AG09319 (cell line): ENCODE measurements at places on chromosomes 4 and X.

- DNase-seq: peak; percentile 12
These were observed 46.0 kb upstream of the TMPRSS11F start for GRCh38 chr4:68175562-68176155.

- DNase-seq: no peak
These were observed 4.5 kb upstream of the ANXA5 start for GRCh38 chr4:121701263-121701662.

DNA sequence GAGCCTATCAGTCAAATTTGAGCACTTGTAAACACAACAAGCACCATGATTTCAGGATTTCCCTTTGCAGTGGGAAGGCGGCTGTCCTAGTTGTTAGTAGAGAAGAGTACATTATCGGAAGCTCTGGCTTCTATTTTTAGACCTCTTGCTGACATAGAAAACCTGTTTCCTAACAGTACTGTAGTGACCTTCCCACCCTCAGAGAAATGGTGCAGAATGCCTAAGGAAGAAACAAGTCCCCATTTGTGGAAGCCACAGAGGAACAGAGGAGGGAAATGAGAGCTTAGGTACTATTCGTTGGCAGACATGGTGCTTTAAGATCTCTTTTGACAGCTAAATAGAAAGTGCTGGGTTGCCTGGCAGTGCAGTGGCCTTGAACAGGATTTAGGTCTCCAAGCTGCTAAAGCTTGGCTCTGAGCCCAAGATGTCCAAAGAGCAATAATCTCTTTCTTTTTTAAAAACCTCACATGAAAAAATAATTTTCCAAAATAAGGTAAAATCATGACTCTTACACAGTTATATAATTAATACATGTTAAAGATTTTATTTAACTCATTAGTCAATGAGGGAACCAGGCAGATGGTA is 24.9 kb downstream of the GLRA2 start:
- no peak for DNase-seq

DNA sequence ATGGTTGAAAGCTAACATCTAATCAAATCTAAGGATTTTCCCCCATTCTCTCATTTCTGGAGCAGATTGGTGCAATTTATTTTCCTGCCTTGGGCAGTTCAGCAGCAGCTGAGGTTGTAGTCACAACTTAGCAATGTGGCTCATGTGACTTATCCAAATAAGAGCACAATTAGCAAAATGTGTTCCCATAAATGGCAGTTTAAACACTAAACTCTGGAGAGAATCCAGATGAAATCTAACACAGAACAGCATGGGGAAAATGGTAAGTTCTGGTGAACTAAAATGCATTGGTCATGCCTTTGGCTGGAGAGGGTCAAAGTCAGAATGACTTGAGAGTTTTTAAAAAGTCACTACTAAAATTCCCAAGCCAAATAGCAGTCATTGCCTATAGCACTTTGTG is 422.6 kb upstream of the DIPK2B start:
- DNase-seq: peak; percentile 92

DNA sequence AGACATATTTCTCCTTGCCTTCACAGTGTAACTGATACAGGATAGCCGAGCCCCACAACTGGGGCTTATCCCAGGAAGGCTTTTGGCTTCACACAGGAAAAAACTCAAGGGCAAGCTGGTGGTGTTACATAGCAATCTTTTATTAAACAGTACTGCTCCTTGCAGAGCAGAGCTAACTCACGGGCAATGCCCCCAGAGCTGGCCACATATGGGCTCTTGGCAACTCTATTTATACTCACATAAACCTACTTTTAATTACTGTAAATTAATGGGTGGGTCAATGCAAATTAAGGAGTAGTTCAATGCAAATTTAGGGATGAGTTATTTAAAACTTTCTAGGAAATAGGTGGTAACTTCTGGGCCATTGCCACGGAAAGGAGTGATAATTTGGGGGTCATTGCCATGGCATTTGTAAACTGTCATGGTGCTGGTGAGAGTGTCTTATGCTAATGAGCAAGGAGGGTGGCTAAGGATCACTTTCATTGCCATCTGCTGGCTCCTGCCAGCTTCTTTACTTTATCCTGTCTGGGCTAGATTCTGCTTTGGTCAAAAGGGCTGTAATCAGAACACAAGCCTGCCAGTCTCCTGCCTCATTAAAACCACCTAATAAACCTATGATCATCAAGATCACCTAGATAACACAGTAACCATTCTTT is 288.8 kb downstream of the CENPC start:
- DNase-seq: no peak

DNA sequence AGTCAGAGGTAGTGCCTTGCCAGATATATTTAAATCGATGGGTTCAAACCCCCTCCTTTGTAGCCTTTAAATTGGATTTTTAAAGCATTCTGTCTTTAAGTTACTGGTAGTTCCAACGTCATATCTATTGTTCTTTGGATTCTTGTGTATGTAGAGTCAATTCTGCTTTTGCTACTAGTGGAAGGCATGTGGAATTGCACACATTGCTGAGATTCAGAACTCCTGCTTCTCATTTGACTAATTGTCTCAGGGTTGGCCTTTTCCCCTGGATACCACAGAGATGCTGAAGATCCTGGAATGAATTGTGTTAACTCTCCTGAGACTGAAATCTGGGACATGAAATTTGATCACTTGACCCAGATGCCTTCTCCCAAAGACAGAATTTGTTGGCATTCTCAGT is 328.3 kb upstream of the RPS6KA3 start:
- no peak for DNase-seq

DNA sequence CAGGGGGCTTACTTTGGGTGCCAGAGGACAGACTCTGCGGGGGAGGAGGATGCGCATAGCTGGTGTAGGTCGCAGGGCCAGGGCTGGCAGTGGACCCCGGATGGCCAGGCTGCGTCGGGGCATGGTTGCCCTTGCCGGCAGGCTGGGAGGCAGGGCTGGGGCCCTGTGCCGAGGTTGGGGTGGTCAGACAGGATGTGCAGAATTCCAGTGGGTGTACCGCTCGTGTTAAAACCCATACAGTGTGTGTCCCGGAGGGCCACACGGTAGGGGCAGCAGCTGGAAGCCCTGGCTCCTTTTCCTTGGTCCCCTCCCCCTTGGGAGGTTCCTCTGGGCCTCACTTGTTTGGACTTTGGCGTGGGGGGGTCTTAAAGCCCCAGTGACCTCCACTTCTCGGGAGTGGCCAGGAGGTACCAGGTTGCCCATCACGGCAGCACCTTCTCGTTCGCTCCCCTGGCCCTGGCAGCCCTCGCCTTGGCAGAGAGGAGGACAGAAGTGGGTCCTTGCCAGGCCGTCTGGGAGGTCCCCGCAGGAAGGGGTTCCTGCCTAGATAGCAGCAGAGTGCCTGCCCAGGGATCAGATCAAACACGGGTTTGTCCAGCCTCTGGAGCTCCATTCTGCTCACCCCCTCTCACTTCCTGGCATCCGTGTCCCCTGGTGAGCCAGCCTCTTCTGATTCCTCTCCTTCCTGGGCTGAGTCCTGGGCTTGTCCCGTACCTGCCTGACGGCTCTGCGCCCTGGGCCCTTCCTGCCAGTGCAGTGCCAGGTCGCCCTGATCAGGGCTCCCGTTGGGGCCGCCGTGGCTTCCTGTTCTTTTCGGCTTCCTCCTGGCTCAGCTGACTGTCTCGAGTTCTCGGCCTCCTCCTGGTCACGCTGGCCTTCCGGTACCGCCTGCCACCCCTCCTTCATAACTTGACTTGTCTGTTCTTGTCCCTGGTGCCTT is 56.7 kb upstream of the HGFAC start:
- no peak for DNase-seq

- no peak for DNase-seq
These were observed 812 bp upstream of the KDM6A start for GRCh38 chrX:44871931-44872820.
